ENCODE measurements at places on chromosomes 16 and 17. TPM values are rescaled to one million over a fixed set of nuclear protein-coding genes. Genes with fewer than 3 reads are reported as not detected.

DNA sequence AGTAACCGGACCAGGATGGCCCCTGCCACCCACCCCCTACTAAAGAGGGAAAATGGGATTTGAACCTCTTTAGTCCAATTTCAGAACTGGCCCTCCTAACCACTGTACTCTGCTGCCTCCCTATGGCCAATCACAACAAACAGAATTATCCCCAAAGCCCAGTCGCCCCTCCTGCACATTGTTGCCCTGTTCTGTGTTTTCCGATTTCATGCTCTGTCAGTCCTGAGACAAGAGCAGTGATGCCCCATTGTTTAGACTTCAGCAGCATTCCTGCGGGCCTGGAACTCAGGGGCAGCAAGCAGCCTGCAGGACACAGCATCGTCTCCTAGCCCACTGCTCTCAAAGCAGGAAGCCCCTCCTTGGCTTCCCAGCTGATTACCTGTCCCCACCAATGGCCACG lies 20.5 kb upstream of the KLHL11 start:
- DNase-seq, result no peak

DNA sequence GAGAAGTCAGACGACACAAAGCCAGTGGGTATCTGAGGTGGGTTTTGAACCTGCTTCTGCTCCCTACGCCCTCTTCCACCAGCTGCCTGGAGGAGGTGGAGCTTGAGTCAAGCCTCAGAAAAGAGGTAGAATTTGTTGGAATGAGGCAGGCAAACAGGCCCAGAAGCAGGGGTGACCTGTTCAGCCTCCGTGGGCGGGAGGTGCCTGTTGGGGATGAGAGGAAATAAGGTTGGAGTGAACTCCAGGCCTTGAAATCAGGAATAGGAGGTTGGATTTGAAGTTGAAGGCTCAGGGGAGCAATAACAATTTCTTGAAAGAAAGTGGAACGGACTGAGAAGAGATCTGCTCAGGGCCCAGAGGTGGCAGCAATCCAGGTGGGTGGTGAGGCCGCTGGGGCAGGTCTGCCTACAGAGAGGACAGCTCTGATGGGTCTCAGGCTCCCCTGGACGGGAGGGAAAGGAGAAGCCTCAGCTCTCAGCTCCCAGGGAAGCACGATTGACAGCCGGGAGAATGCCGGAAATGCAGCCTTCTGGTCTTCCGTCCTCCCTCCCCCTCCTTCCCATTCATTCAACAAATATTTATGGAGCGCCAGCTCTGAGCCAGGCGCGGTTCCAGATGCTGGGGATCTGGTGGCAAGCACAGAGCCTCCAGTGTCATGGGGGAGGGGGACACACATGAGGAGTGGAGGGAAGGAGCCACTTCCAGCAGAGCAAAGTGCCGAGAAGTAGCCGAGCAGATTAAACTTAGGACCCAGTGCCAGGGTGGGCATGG lies 61.9 kb upstream of the CIBAR2 start:
- no peak for DNase-seq

DNA sequence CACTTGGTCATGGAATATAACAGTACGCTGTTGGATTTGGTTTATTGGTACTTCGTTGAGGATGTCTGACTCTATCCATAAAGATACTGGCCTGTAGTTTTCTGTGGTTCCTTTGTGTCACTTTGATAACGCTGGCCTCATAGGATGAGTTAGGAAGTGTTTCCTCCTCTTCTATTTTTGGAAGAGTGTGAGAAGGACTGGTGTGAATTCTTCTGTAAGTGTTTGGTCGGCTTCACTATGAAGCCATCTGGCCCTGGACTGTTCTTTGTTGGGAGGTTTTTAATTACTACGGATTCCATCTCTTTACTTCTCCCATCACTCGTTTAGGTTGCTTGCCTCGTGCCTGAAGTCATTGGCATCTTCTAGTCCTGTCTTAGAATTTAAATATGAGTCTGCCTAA lies 117.3 kb downstream of the OR1D5 start:
- DNase-seq, result no peak

DNA sequence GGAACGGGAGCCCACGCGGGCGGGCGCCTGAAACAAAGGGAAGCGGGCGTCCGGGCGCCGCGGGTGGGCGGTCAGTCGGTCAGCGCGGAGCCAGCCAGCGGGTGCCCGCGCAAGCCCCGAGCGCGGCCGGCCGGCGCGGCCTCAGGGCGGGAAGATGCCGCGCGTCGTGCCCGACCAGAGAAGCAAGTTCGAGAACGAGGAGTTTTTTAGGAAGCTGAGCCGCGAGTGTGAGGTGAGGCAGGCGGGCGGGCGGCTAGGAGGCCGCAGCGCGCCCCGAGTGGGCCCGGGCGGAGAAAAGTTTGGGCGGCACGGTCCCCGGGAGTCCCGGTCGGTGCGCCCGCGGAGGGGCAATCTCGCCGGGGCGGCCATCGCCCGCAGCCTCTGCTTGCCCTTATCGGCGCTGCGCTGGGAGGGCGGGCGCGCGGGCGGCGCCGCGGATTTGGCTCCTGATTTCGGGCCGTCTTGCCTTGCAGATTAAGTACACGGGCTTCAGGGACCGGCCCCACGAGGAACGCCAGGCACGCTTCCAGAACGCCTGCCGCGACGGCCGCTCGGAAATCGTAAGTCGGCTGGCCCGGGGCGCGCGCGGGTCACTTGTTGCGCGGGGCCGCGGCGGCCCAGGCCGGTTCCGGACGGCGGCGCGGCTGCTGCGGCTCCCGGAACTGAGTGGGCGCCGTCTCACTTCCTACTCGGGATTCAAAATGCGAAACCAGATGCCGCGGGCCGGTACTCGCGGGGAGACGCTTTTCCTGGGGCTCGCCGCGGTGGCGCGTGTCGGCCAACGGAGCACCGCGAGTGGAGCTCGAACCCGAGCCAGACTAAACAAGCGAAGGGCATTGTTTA lies 526 bp downstream of the CBFB start:
- peak; percentile 63 for DNase-seq

The FOXN1 gene
- 0.06 TPM for total RNA-seq

- no peak for DNase-seq
Measured at GRCh38 chr17:8740486-8740885, 4.2 kb downstream of the CCDC42 start.

The MAPT gene
- total RNA-seq, result 11.0 TPM

The QRICH2 gene
- 3.8 TPM for total RNA-seq
